Jurkat, Clone E6-1 (cell line): ENCODE measurements at places on chromosomes 4 and X.
A peak's percentile ranks its signal among the peaks of the same experiment; 100 is the strongest.

DNA sequence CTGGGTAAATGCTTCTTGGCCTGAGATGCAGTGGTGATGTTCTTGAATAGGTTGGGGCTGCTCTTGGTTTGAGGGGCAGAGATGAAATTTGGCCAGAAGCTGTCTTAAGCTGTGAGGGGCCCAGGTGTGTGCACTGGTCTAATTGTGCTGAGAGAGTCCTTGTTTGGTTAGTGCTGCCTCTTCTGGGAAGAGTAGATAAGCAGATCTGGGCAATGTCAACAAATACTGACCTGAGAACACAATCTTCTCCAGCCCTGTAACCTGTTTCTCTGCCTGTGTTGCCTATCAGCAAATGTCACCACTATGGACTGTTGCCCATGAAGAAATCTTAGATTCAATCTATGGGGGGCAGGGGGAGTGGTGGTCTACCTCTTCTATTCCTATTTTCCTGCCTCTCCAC is 17.2 kb upstream of the USP27X start:
- no peak for DNase-seq

DNA sequence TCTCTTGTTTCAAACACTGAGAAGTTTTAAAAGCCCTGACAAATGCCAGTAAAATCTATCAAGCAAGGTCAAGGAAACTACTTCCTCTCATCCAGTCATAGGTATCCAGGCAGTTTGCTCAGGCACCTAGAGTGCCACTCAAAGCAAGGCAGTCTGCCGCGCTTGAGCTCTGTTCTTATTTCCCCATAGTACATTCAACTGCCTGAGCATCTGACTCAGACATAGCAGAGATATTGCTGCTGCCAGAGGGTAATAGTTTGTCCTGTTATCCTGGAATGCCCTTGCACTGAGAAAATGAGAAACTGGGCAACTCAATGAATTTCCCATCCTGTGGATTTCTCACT is 16.1 kb upstream of the ATP8A1 start:
- DNase-seq, result no peak

DNA sequence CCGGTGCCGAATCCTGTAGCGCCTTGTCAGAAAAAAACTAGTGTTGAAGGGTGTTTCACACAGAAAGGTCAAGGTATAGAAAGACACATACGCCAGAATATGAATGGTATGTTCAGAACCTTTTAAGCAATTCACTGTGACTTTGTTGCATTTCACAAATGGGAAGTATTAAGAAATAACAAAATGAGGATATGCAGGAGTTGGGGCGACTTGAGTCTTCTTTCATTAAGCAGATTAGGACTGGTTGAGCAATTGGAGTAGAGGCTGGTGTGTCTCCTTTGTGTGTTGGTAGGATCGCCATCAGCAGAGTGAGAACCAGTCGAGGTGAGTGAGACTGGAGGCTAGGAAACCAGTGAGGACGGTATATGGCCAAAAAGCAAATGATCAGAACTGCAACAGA is 1454.5 kb upstream of the TENM3 start:
- DNase-seq, result no peak

GRCh38 chr4:2813446-2814405 is 20.8 kb downstream of the SH3BP2 start:
- DNase-seq, result no peak

DNA sequence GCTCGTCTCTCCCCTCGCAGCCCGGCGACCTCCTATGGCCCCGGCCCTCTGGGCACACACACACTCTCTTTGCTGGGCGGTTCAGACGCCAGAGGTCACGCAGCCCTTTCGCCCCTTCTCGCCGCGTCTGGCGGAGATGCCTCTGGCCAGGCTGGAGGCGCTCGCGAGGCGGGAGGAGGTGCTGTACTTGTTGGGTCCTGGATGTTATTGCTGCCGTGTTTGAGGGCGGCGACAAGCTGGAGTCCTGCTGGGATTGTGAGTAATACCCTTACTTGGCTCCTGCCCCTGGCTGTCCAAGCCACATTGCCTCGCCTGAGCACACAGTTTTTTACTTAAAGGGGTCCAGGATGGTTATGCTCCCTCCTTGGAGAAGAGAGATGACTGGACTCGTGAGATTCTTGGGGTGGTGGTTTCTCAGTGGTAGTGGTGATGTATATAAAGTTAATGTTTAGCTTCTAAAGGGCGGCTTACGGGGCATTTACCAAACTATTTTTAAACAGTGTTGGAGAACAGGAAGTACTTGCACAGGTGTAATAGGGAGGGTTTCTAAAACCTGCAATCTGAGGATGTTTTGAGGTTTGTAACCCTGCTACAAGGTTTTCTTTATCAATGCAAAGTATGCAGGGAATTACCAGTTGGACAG is 572 bp downstream of the USP53 start:
- no peak for DNase-seq

GRCh38 chr4:184751585-184751956 is 17.7 kb upstream of the CENPU start:
- peak; percentile 20 for DNase-seq

GRCh38 chr4:112213856-112214255 is 17.7 kb upstream of the AP1AR start:
- no peak for DNase-seq

GRCh38 chrX:153392642-153393321 is 8.4 kb downstream of the PNMA6E start:
- DNase-seq, result no peak

GRCh38 chr4:78167510-78167909 is 110.4 kb downstream of the FRAS1 start:
- no peak for DNase-seq

DNA sequence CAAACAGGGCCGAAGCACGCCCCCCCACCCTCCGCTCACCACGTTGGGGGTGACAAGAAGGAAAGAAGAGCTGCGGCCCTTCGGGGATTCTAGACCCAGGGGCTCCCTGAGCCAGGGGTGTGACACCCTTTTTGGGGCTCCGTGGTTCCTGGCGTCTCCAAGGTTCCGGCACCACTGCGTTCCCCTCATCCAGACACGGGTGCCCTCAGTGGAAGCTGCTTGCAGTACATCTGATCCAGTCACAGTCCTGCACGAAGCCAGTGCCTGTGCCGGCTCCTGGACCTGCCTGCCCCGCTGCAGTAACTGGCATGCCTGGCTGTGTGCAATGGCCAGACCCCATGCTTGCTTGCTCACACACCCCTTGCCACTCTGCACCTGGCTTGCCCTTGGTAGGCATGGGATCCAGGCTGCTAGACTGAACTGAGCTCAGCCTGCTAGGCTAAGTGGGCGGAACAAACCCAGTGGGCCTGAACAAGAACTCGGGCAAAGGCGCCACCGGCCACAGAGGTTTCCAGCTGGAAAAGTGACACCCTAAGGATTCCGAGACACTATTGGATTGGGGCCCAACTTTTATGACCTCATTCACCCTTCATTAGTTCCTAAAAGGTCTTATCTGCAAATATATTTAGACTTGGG is 420.4 kb upstream of the AGA start:
- no peak for DNase-seq

GRCh38 chrX:18582910-18583493 is 88.9 kb downstream of the RS1 start:
- DNase-seq, result no peak

- no peak for DNase-seq
Measured at GRCh38 chr4:6885953-6886557, 23.6 kb upstream of the TBC1D14 start.

GRCh38 chr4:83558680-83559079 is 22.8 kb downstream of the GPAT3 start:
- no peak for DNase-seq

DNA sequence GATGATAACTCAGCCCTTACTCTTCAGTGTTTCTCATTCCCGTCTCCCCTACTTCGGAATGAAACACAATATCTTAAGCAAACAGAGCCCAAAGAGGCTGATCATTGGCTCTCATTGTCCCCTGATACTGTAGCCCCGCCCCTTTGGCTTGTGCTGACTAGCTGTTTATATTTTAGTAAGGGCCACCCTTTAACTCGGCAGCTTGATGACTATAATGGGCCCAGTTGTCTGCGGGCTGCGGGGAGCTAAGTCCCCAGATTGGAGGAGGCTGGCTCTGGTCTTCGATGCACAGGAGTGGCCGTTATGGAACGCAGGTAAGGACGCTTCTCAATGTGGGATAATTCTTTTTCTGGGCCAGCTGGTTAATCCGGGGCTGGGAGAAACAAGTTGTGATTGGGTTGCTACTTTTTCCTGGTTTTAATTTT is at the start of gene TRIM2:
TRIM2 (plus strand) TSS at position 197 of the 425 bp plus-strand sequence; CDS start at position 285, 88 bp downstream.
- no peak for DNase-seq

GRCh38 chr4:10577018-10577417 is 107.5 kb downstream of the CLNK start:
- DNase-seq, result no peak

DNA sequence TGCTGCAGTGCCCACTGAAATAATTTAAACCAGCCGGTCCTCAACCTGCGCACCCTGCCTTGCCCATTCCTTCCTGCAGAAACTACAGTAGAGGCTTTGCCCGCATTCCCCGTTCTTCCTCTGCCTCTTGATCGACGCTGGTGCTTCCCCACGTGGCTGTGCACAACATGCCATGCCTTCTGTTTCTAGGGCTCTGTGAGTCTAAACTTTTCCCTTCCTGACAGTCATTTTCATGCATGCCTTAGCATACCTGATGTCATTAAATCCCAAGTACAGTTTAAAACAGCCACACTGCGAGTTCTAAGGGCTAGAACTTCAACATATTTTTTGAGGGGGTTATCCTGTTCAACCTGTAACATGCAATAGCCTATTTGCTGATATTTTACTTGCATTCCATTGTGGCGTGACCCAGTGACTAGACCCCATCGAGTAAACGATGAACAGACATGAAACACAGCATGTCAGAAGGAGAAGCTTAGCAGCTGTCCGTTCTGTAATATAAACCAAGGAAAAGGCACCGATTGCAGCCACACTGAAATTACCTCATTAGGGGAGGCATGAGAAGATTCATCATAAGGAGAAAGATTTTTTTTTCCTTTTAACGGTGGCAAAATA is 232.5 kb downstream of the ARHGAP10 start:
- DNase-seq, result no peak

GRCh38 chr4:76067652-76068286 is 6.7 kb upstream of the ART3 start:
- peak; percentile 51 for DNase-seq

DNA sequence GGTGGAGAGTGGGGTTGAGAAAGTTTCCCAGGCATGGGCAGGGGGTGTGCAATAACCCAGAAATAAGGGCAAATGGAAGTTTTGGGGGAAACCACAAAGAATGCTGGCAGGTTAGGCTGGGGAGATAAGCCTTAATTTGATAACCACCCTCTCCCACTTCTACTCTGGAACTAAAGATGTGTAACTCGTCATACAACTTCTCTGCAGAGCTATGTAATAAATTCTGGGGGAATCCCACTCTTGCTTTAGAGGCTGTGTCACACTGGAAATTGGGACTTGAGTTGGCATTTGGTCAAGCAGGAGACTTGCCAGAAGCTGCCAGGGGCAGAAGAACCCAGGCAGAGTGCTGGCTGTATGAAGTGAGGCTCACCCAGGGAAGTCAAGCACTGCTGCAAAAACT is 170.9 kb upstream of the CPEB2 start:
- no peak for DNase-seq

DNA sequence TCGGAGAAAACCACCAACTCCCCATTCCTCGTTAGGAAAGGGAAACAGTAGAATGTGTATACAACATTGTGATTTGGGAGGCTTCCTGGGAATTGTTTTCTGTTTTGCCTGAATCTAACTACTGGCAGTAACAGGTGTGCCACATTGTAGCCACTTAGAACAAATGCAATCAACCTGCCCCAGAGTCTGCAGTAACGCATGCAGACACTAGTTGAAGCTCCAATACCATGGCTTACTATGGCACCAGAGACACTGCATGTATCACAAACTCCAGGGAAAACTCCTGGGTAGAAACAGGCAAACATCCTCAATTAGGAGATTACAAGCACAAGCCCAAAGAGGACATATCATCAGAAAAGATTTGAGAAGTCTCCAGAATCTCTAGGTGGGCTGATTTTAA is 154.2 kb upstream of the NEIL3 start:
- DNase-seq, result no peak

DNA sequence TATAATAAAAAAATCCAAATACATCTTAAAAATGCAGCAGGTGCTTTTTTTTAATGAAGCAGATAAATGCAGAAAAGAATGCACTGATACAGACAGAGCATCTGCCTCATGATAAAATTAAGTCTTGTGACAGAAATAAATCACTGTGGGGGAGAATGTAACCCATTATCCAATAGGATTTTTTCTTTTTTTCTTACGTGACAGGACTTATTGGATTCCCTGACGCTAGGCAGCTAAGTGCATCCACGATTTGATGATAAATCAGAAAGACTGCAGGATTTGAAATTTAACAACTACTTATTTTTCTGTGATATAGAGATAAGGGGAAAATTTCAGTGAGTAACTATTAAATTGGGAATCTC is 110.6 kb upstream of the PPARGC1A start:
- no peak for DNase-seq

GRCh38 chrX:111164728-111165127 is 68.7 kb downstream of the PAK3 start:
- DNase-seq, result peak; percentile 0

DNA sequence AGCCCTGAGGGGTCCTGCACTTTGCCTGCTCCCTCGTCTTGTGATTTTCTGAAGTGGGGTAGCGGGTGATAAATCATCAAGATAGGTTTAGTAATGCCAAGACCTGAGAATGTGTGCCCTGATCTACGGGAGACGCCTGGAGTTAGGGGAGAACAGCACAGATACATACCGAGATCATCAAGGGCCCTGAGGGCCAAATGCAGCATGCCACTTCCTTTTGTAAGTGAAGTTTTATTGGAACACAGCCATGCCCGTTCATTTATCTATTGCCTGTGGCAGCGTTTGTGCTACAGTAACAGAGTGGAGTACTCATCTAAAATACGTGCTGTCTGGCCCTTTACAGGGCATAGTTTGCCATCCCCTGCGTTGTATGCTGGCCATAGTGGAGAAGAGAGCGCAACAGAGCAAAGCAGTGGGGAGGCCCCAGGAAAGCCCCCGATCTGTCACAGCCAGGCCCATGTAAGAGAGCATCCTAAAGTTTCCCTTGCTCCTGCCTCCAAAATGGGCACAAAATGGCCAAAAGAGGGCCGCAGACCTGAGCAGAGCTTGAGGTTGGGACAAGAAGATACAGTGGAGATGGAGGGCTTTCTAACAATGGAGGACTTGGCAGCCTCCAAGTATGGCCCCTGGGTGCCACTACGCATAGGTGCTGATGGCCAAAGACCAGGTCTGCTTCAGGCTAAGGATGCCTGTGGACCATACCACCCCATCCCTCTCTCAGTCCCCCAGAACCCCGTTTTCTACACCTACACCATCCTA is 167.0 kb downstream of the SMIM20 start:
- DNase-seq, result no peak

- DNase-seq, result no peak
Measured at GRCh38 chrX:56783450-56783831, 54.4 kb downstream of the NBDY start.

- no peak for DNase-seq
Measured at GRCh38 chrX:39247536-39247935, 446.3 kb downstream of the MID1IP1 start.
